ENCODE measurements at places on chromosomes 7 and 10.
A peak's percentile ranks its signal among the peaks of the same experiment; 100 is the strongest.

- no peak for DNase-seq
Measured at GRCh38 chr7:125279961-125280360, 350.3 kb upstream of the POT1 start.

DNA sequence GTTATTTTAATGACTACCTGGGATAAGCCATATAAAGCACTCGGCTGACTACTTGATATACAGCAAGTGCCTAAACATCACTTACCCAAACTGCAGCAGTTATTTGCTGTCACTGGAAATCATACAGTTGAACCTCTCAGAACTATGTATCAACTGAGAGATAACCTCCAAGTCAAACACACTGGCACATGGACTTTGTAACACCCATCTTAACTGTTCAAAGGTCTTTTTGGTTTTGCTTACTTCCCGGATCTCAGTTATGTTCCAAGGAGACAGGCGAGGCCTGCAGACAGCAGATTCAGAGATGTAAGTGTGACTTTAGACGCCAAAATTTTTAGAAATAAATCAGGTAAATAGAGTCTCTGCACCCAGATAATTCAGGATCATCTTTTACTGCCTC is 34.6 kb upstream of the DAGLB start:
- no peak for DNase-seq

DNA sequence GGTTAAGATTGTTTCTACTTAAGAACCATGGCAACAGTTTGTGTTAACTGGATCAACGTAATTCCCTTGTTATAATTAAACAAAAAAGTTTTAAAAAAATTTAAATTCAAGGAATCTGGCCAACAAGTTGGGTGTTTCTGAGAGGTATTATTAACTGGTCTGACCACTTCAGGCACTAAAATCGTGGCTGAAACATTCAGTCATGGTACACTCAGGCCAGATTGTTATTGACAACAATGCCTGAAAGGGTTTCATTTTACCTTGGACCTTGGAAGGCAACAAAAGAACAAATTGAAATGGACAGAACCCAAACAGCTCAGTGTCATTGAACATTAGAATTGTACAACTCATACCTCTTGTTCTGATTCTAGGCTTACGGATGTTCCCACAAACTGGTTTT is 103.3 kb upstream of the ARMC3 start:
- no peak for DNase-seq

GRCh38 chr10:90925079-90926029 is 4.5 kb upstream of the ANKRD1 start:
- no peak for DNase-seq

- no peak for DNase-seq
Measured at GRCh38 chr10:102284531-102284930, 39.2 kb downstream of the GBF1 start.

- no peak for DNase-seq
Measured at GRCh38 chr10:66337211-66337610, 588.6 kb upstream of the LRRTM3 start.

DNA sequence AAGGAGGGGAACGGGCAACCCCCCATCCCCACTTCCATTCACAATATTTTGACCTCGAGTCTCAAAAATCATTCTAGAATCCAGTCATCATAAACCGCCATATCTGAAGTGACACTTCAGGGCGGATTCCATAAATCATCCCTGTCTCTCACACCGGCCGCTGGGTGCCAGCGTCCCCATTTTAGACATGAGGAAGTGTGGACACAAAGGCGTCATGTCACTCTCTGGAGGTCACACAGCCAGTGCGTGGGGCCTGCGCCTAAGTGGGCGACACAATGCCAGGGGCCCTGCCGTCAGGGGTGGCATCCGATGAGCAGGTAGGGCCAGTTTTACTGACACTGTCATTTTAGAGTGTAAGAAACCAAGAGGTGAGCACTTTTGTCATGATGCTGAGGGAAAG is 19.5 kb downstream of the KCNH2 start:
- DNase-seq = no peak

- DNase-seq = no peak
Measured at GRCh38 chr10:100007231-100008141, 2.3 kb downstream of the DNMBP start.

DNA sequence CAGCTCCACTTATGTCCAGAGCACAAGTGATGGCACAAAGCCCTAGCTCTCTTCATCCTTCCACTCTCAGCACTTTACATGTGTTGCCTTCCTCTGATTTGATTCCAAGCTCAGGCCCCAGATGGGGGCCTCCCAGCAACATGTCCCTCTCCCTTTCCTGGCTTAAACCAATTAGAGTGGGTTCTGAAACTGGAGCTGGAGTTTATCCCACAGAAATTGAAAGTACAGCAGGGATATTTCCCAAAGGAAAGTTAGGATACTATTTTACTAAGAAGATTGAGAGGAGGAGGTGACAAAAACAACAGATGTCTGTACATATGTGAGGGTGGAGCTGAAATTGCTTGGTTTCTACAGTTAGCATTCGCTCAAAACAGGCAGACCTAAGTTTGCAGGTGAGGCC is 724.6 kb downstream of the AUTS2 start:
- no peak for DNase-seq

DNA sequence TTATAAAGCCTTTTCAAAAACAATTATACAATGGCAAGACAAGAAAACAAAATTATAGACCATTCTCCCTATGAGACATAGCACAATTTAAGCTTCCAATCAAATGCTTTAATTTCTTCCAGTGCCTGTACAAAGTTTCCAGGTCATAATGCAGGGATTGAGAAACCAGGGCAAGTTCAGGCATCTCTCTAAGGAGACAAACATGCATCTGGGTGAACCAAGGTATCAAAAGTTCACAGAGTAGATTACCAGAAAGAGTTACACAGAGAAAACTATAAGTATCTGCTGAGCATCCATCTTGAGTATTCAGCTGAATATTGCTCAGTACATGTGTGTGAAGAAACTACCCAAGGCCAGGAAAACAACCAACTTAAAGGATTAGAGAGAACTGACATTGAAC is 89.1 kb downstream of the COL28A1 start:
- no peak for DNase-seq

DNA sequence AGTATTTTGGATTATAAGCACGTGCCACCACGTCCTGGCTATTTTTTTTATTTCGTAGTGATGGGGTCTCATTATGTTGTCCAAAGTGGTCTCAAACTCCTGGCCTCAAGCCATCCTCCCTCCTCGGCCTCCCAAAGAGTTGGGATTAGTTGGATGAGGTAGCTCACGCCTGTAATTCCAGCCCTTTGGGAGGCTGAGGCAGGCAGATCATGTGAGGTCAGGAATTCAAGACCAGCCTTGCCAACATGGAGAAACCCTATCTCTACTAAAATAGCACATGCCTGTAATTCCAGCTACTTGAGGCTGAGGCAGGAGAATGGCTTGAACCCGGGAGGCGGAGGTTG is 21.8 kb upstream of the YWHAG start:
- no peak for DNase-seq

DNA sequence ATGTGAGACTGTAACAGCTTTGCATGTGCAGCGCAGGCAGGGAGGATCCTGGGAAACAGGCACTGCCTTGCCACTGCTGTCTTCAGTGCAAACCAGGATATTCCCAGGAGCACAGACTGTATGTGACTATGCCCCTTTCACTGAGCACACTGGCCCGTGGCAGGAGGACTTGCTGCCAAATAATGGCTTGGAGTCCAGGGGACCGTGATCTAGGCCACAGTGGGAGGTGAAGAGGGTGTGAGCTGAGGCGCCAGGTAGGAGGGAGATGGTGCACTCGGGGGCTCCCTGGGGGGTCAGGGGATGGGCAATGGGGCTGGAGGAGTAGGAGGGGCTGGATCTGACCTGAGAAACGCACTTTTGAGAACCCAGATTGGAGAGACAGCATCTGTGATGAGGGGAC is 193.4 kb upstream of the ZNF32 start:
- no peak for DNase-seq

- no peak for DNase-seq
Measured at GRCh38 chr7:158603773-158604755, 16.4 kb upstream of the PTPRN2 start.

DNA sequence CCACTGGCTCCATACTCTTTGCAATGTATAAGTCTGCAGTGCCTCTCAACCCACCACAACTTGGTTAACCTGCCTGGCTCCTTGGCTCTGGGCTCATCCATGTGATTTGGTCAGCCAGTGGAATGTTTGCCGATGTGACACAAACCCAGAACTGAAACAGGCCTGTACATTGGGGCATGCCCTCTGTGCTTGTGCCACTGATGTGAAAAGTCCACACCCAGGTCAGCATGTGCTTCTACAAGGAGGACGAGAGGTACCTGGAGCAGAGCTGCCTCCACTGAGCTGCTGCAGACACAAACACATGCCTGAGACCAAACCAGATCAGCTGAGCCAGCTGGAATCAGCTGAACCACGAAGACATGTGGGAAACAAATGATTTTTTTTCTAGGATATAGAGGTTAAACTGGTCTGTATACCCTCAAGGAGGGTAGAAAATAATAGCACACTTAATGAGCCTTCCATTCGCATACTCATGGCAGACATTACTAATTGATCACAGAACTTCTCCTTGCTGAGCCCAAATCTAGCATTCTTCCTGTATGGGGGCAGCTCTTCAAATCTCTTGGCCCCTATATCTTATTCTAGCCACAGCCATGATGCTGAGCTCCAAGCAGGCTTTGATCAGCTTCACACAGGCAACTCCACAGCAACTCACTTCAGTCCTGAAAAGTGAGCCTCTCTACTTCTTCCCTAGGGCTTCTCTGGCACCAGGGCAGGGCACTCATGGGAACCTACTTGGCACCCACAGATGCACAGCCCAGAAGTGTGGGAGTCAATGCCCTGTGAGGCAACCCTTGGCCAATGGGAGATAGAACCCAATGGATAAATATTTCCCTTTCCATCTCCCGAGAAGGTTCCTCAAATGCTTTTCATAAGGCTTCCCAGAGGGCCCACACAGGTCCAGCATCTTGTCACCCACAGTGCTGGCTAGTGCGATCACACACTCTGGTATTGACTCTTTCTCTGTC is 18.6 kb downstream of the PYROXD2 start:
- no peak for DNase-seq

DNA sequence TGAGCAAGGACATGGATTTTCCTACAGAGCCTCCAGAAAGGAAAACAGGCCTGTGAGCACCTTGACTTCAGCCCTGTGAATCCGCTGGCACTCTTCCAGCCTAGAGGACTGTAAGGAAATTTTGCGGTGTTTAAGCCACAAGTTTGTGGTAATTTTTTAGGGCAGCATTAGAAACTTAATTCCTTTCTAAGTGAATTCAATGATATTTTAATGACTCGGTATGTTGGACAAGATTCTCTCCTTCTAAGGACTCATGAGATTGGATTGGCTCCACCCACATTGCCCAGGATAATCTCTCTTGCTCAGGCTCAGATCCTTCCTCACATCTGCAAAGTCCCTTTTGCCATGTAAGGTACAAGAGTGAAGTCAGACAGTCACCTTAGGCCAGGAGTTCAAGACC is 4.5 kb downstream of the LYZL2 start:
- no peak for DNase-seq

GRCh38 chr10:44385026-44385695 is at the start of gene CXCL12:
CXCL12 (minus strand) TSS chr10:44385097; CDS start chr10:44385005, 92 bp downstream.
- DNase-seq = no peak

- DNase-seq = no peak
Measured at GRCh38 chr10:37975401-37975991, 951 bp downstream of the ZNF25 start.

DNA sequence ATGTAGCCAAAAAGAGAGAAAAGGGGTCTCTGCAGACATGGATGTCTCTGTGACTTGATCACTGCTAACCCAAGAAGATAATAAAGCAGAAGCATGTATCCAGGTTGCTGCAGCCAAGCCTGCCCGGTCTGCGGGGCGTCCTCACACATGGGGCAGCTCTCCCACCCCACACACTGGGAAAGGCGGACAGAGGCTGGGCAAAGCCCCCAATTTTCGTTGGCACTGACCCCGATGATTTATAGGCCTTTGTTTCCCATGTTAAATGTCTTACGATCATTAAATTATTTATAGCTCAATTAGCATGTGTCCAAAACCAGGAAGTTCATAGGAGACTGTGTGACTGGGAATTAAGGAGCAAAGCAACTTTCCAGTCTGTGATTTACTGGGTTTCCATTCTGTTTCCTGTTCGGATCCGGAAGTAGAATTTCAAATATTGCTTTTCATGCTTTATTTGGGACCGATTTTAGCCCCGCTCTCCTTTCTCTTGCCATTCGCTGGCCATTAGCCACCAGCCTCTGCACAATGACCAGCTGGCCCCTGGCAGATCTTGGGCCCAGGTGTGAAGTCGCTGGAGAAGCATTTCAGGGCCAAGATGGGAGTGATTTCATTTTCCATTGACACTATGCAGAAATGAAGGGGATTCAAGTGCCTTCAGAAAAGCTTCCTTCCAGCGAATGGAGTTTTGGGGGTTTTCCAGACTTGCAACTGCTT is 91.6 kb downstream of the EGFR start:
- no peak for DNase-seq

GRCh38 chr7:135710417-135711138 is 17.4 kb downstream of the SLC13A4 start:
- no peak for DNase-seq

- DNase-seq = no peak
Measured at GRCh38 chr7:96013836-96014235, 241.5 kb downstream of the DYNC1I1 start.

GRCh38 chr10:69412232-69412790 is 4.4 kb downstream of the TACR2 start:
- DNase-seq = no peak

DNA sequence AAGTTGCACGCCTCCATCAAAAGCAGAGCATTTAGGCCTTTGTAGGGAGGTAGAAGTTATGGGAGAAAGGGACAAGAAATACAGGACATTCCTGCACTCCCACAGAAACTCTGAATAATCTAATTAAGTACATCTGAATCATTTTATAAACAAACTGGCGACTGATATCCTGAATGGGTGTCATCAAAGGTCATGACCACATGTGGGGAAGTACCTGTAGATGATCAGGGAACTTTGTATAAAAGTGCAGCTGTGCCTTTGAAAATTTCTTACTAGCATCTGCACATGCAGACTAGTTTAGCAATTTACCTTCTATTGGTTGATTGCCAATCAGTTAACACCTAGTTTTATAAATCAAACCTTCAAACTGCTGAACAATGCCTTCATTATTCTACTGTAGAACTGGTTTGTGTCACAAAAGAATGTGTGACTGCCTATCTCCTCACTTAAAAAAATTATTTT is 17.1 kb downstream of the STEAP4 start:
- no peak for DNase-seq

DNA sequence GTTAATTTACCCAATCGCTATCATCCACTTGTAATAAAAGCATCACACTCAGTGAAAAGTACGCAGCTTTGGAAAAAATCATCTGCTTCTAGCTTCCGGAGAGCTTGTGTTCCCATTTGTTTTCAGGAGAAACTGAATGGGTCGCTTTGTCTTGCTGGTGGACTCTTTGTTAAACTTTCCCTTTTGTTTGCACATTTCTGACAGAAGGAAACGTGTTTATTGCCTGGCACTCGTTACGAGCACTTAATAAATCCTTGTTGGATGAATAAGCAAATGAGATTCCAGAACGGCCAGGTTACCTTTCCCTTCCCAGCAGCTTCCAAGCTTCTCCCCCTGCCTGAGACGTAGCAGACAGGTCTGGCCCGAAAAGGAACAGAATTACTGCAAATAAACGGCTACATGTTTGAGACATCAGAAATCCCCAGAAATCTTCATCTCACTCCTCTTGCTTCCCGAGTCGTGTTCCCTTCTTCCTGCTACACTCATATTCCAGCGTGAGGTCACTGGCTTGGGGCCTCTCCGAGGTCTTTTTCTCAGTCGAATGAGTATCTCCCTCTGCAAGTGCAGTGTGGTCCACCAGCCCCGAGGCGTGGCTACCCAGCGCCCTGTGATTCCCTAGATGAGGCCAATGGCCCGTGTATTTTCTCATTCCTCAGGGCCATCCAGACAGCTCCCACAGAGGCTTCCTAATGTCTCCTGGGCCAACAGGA is 167.2 kb downstream of the FRMD4A start:
- DNase-seq = peak; percentile 17
